ENCODE measurements at places on chromosomes 1 and 21.

- DNase-seq: no peak
Observed at GRCh38 chr1:72286401-72286800, 4.1 kb upstream of the NEGR1 start.

- peak; percentile 30 for DNase-seq
Observed at GRCh38 chr1:107430540-107431228, 289.8 kb downstream of the NTNG1 start.

DNA sequence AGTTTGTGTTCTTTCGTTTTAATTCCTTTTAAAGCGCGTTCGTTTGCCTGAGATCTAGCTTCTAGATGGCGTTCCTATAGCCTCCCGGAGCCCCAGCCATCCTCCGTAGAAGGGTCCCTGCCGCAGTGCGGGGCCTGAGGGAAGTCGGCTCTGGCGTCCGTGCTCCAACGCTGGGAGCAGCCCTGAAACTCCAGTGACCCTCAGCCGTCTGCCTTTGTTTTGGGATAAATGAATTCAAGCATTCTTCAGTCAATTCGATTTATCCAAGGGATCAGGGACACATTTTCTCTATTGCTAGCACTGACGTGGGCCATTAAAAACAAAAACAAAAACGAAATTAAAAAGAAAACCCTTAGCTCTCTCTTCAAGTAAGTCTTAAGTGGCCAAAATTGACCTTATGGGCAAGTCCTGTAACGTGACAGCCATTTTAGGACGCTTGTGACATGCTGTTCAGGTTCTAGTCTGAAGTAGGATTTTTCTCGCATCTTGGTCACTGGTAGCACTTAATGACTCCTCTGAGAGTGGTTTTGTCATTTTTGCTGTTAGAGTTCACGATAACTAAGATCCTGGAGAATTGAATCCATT lies 742 bp upstream of the HSPA13 start:
- DNase-seq: no peak

DNA sequence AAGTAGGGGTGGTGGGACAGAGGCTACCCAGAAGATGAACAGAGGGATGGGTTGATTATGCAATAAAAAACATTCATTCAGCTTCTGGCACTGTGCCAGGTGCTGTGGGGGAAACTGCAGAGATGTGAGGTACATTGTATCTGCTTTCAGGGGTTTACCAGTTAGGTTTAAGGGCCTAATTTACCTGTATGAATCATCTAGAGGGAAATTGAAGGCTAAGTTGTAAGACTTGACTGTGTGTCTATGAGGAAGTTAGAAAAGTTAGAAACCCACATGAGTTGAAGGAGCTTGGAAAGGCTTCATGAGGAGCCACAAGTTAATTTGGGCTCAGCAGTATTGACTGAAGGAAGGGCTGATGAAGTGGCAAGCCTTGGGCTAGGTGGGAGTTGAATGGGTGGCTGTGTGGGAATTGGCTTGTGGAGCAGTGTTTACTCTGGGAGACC lies 36.7 kb upstream of the APOBEC4 start:
- DNase-seq: no peak

DNA sequence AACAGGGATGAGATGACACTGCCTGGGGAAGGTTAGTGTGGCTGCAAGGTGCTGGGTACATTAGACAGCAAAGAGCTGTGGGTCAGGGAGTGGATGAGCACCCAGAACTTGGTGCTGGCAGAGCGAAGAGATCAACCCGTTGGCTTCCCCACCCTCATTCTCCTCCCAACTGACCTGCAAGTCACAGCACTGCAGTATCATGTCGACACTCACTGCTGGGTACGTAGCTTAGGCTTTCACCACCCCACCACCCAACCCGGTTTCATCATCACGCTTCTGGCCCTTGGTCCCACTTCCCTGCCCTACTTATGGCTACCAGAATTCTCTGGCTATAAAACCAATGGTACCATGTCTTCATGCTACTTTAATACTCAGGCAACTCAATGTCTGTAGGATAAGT lies 73.6 kb upstream of the LYST start:
- no peak for DNase-seq

- DNase-seq: no peak
Observed at GRCh38 chr1:156342166-156342955, 4.0 kb downstream of the TSACC start.

GRCh38 chr1:45297666-45298356 lies 28.9 kb upstream of the HPDL start:
- no peak for DNase-seq

GRCh38 chr1:15727021-15727420 lies 9.0 kb upstream of the SLC25A34 start:
- no peak for DNase-seq

DNA sequence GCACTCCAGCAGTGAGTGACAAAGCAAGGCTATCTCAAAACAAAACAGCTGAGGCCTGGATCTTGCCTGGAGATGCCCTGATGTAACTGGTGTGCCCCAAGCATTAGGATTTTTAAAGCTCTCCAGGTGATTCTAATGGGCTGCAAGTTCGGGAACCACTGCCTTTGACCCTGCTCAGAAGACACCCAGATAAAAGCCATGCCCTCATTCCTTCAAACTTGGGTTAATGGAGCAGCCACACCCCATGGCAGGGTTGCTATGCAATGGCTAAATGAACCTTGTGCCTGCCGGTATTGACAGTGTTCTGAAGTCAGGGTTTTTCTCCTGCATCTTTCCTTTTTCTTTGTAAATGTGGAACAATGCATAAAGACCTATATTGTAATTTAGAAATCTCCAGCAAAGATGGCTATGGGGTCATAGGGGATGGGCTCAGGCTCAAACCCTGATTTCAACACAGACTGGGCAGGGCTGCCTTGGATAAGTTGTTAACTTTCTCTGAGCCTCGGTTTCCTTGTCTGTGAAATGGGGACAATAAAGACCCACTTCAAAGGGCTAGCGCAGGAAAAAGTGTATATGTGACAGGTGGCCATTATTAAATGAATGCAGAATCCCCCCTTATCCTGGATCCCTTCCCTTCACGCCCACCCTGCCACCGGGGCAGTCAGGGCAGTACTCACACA lies 453 bp downstream of the TFF3 start:
- DNase-seq: no peak

- peak; percentile 54 for DNase-seq
Observed at GRCh38 chr1:235866205-235866912, at the start of gene LYST. Gene LYST, minus strand, starts transcription at chr1:235866906. Its CDS starts 36,489 bp downstream, at chr1:235830417.

DNA sequence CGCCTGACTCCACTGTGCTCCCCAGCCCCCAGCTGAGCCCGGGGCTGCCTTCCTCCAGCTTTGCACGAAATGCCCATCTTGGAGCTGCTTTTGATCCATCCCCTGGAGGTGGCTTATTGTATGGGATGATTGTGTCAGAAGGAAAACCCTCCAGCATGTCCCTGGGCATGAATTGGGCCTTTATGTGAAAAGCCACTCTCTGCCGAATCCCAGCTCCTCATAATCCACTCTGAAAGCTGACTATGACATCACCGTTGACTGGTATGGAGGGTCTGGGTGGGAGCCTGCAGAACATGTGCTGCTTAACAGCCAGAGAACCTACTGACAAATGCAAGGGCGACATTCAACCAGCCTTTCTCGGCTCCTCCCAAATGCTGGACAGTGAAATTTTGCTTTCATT lies 74.6 kb downstream of the NENF start:
- DNase-seq: no peak

- DNase-seq: no peak
Observed at GRCh38 chr1:82215056-82215852, 414.5 kb downstream of the ADGRL2 start.

GRCh38 chr1:214747050-214747635 lies 144.1 kb downstream of the CENPF start:
- no peak for DNase-seq

DNA sequence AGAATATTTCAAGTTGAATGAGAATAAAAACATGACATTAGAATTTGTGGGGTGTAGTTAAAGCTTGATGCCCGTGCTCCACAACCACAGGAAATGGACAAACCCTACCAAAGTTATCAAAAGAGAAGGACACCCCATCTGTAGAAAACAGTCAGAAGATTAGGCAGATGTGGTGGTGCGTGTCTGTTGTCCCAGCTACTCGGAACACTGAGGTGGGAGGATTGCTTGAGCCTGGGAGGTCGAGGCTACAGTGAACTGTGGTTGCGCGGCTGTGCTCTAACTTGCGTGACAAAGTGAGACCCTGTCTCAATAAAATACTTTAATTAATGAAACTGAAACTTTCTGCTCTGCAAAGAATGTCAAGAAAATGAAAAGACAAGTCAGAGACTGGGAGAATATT lies 1.5 kb upstream of the SPATC1L start:
- no peak for DNase-seq

DNA sequence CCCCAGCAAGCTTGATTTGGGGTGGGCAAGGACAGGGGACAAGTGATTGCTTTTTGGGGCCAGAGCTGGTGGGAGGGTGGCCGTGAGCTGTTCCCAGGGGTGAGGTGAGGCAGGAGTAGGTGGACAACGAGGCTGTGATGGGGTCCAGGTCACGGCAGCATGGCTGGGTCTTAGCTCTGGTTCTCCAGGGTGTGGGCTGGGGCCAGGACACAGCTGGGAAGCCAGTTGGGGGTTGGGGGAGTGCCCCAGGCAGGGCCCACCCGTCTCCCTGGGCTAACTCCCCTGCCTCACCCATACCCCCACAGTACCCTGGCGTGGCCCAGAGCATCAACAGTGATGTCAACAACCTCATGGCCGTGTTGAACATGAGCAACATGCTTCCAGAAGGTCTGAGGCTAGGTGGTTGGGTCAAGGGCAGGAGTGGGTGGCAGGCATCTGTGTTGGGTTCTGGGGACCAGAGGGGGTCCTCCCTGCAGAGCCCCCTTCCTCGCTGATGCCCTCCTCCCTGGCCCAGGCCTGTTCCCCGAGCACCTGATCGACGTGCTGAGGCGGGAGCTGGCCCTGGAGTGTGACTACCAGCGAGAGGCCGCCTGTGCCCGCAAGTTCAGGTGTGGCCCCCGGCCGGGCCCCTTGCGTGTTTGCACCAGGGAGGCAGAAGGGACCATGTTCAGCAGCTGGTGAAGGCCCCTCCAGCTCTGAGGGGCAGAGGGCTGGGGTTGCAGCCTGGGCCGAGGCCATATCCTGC lies 43.3 kb downstream of the COQ8A start:
- no peak for DNase-seq

GRCh38 chr1:5345556-5345955 lies 646.7 kb downstream of the NPHP4 start:
- no peak for DNase-seq

GRCh38 chr1:187871177-187871845 lies 1042.6 kb downstream of the PLA2G4A start:
- no peak for DNase-seq

DNA sequence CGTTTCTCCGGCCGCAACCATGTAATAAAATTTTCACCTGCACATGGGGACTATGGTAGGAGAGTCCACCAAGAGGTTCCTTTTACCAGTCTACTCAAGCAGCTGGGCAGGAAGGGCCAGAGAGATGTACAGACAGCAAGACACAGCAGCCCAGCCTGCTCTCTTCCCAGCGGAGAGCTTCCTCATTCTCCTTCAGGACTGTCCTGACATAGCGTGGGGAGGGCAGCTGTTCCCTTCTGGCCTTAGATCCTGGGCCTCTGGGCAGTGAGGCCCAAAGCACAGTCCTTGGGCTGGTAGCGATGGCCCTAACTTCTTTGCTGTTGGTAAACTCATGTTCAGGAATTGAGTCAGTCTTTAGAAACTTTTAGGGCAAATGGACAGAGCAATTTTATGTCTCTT lies 89.1 kb downstream of the BCAR3 start:
- no peak for DNase-seq

DNA sequence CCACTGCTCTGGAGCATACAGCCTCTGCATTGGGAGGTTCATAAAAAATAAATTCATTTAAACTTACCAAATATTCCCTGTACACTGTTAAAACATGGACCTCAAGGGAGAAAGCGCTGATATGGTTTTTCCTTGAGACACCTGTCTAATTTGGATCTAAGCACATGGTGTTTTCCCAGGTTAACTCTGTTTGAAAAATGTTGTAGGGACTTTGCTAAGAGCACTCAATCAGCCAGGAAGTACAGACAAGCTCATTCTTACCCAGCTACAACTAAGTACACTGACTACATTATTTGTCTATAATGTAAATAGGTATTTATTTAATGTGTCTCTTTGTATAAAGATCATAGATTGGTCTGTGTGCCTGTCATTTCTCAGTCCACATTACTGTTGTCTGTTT lies 61.8 kb upstream of the BCAR3 start:
- no peak for DNase-seq

- DNase-seq: peak; percentile 38
Observed at GRCh38 chr1:48202030-48202752, 20.3 kb upstream of the SLC5A9 start.

DNA sequence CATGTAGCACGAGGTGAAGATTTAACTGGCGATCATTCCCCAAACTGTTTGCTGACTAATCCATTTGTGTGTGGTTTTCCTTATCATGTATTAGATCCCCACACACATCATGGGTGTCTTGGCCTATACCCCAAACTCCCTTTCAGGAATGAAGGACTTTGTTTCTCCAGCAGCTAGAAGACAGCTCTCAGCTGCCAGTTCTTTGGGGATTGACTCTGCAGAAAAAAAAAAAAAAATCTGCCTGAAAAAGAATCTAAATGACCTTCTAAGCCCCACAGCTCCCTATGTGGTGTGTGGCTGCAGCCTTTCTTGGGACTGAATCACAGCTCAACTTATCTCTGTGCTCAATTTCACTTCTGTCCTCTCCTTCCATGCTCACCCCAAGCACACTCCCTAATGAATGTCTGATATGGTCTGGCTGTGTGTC lies 256.3 kb upstream of the DUSP10 start:
- DNase-seq: no peak

GRCh38 chr1:45478121-45478814 lies 12.7 kb downstream of the TESK2 start:
- DNase-seq: no peak

GRCh38 chr1:211260141-211261107 lies 1.3 kb downstream of the RCOR3 start:
- peak; percentile 69 for DNase-seq

- no peak for DNase-seq
Observed at GRCh38 chr1:41494351-41495209, 10.1 kb upstream of the EDN2 start.

DNA sequence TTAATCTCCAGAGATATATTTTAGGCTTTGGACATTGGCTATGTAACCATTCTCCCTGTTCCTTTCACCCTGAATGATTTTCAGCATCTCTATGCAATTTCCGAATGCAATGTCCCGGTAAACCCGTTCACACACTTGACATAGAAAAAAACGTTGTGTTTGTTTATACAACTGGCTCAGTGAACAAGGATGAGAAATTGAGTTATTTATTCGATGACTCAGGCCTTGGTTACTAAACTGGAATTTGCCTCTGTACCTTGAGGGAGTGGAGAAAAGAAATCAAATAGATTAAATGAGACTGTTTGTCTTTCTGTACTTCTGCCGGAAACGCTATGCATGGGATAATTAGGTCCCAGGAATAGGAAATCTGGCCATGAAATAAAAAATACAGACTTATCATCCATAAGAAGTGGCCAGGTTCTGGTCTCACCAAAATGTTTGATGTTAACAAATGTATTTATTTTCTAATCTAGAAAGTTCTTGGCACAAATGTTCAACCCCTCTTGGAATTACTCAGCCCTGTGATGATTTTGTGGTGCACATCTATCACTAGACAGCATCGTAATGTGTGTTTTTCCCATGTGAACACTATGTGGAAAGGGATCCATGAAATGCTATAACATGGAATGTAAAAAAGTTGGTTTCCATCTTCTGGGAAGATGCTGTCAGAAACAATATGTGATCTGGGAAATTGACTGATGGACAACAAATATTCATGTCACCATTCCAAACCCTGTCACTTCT lies 253.9 kb downstream of the DUSP10 start:
- no peak for DNase-seq

- DNase-seq: no peak
Observed at GRCh38 chr1:185972096-185972850, 238.1 kb downstream of the HMCN1 start.

- no peak for DNase-seq
Observed at GRCh38 chr1:10868599-10868965, 72.1 kb upstream of the CASZ1 start.

GRCh38 chr1:70103770-70104169 lies 101.6 kb downstream of the LRRC40 start:
- DNase-seq: no peak

Measured in germinal center (tissue), 1 donor.